Hair follicle dermal papilla cell (primary cell): ENCODE measurements at places on chromosomes 13 and 19. TPM values are rescaled to one million over a fixed set of nuclear protein-coding genes. Genes with fewer than 3 reads are reported as not detected.

MBD3L3 gene
- not detected in 2 replicates for total RNA-seq

ZGLP1 gene
- 0.81 and 1.8 TPM in 2 replicates for total RNA-seq

SOX21 gene
- total RNA-seq = not detected in 2 replicates

SHD gene
- total RNA-seq = not detected in 2 replicates

CPAMD8 gene
- total RNA-seq = 0.97 and 1.1 TPM in 2 replicates

ZSCAN1 gene
- not detected in 2 replicates for total RNA-seq

TM9SF2 gene
- total RNA-seq = 142 and 146 TPM in 2 replicates
